ENCODE measurements at places on chromosomes 3 and 15.

- DNase-seq = no peak
Measured at GRCh38 chr3:64884536-64884935, 196.7 kb upstream of the ADAMTS9 start.

DNA sequence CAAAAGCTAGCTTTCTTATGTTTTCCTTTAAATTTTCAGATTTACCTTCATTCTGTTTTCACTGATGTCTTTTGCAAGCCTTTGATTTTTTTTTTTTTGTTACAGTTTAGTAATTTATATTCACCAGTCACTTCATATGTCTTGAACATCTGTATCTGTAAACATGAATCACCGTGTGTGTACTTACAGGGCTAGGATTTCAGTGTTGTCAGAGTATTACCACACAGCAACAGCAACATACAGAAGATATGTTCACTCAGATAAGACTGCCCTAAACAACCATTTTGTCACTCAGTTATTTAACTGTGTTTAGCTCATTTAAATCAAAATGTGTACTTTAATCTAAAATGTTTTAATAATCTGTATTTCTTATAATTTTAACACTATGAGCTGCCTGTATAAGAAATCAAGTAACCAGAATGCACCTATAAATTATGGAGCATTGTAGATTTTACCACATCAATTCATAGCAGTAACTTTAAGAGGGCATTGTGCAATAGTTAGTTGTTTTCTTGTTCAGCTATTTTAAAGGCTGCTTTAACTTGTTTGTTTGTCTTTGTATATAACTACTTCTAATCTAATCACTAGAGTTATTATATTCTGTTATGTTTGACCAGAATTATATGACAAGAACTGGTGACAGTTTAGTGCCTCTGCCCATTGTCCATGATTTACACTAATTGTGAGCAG, 50.4 kb downstream of the GHSR start:
- no peak for DNase-seq

DNA sequence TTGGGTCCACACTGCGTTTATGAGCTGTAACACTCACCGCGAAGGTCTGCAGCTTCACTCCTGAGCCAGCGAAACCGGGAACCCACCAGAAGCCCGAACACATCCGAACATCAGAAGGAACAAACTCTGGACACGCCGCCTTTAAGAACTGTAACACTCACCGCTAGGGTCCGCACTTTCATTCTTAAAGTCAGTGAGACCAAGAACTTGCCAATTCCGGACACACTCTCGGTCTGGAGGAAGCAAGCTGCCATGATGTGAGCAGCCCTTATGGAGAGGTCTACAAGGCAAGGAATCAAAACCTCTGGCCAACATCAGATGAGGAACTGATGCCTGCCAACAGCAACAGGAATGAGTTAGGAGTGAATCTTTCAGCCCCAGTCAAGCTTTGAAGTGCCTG, 62.9 kb downstream of the SLC28A2 start:
- DNase-seq = no peak

DNA sequence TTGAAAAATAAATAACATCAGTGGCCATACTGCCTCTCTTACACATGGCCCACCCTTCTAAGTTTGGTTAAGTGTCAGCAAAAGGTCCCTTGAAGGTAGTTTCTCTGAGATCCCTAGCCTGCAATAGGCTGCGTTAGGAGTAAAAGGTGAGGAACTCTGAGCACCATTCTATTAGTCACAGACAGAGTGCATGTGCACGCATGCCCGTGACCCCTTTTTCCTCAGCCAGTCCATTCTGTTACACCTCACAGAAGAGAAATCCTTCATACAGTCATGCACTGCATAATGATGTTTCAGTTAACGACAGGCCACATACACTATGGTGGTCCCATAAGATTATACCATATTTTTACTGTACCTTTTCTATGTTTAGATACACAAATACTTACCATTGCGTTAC, 12.5 kb downstream of the RCCD1 start:
- DNase-seq = no peak

GRCh38 chr3:157351981-157352380, 84.7 kb upstream of the PTX3 start:
- DNase-seq = no peak
